Retinal pigment epithelial cell (primary cell): ENCODE measurements at places on chromosomes 7 and 10.

DNA sequence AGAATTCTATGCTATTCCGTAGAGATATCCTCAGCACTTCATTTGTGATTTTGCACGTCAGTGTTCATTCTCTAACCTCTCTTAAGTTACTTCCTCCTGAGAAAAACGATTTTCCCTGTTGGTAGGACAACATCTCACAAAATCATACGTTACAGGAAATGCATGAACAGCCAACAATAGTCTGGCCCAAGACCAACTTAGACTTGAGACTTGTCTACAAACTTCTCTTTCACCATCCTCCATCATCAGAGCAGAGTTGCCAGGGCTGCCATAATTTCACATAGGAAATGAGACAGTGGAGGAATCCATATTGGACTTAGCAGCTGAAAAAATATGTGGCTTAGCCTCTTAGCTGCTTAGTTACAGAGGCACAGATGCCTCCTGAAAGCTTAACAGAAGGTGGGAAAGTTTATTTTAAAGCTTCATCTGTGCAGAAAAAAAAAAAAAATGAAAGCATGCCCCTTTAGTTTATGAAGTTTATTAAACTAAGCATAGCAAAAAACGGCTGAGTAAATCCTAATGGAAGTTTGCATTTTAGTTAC is 222.5 kb upstream of the CACNA2D1 start:
- no peak for DNase-seq

- DNase-seq = no peak
Measured at GRCh38 chr7:82840061-82840460, 322.6 kb downstream of the PCLO start.

DNA sequence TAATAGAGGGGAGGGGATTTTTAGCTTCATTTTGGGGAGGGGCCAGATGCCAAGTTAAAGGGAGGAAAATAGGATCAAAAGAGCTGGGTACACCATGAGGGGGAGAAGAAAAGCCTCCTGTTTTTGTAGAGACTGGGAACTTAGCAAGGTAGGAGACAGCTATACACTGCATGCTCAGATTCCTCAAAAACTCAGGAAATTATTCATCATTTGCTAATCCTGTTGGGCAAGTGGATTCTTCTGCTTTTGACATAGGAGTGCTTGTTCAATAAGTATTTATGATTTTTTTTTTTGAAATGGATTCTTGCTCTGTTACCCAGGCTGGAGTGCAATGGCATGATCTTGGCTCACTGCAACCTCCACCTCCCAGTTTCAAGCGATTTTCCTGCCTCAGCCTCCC is 73.4 kb downstream of the LYZL2 start:
- no peak for DNase-seq

DNA sequence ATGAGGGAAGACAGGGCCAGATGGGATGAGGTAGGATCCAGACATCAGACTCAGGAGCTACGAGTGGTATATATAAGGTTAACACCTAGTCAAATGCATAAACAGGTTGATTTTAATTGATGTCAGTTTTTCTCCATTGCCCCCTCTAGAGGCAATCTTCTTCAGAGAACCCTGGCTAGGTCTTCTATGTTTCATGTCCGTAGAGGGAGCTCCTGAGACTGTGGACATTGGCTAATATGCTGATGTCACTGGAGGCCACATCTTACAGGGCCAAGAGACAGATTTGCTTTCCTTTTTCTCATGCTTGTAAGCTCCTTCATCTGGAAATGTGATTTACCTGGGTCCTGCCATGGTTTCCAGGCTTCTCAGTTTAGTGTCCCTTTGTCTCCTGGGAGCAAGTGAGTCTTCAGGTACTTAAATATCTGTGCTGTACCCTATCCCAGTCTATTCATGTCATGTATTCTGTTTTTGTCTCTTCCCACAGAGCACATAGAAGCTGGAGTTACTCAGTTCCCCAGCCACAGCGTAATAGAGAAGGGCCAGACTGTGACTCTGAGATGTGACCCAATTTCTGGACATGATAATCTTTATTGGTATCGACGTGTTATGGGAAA is 161.6 kb upstream of the PRSS1 start:
- DNase-seq = peak; percentile 37

DNA sequence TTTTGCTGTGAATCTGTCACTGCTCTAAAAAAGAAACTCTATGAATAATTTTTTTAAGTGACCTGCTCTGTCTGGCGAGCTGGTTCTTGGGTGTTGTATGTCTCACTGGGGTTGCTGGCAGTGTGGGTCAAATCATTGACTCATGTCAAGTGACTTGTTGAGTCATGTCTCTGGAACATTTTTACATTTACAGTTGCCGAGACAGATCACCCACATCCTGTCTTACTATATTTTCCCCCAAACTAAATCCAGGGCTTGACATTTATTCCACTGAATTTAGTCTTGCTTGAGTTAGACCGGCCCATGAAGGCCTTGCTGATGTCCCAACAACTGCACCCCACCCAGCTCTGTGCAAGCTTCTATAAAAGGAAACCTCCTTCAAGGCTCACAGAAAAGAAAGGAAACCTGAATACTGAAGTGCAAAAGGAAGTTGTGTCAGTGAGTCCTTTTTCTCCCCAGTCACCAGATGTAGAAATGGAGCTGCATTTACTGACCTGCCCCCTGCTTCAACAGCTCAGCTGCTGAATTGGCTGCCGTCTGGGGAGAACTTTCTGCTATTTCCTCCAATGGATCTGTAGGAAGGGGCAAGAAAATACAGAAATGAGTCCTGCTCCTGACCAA is 290.3 kb downstream of the TNS3 start:
- peak; percentile 79 for DNase-seq

GRCh38 chr10:3077940-3078630 is 10.7 kb downstream of the PFKP start:
- DNase-seq = no peak

DNA sequence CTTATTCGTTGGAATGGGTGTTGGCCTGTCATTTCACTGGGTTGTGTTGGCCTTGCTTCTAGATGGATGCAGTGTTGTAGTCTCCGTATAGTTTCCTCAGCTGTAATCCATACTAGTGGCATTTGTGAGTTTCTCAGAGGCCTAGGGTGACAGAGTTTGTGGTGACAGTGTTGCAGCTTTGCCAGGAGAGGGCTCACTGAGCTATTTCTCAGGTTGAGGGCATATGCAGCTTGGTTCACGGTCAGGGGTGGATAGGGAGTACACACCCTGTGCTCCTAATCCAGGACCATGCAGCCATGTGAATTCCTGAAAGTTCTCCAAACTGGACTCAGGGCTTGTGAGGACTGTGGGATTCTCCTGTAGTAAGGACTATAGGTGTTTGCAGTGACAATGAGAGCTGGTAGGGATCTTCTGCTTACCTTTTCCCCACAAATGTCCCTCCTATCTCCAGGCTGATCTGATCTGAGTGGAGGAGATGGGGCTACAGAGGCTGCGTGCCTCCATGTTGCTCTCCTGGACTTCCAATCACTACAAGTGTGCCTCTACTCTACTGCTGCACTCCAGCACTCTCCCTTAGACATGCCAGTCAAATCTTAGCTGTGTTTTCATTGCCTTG is 229.0 kb downstream of the STK31 start:
- no peak for DNase-seq
